ENCODE measurements at places on chromosomes 4 and X.

- DNase-seq, result no peak
Measured at GRCh38 chrX:115233497-115234455, at the start of gene LRCH2. Gene LRCH2 (minus strand): TSS chrX:115234096. CDS start chrX:115234041, 55 bp downstream.

- no peak for DNase-seq
Measured at GRCh38 chr4:150581641-150582051, 305 bp upstream of the MAB21L2 start.

DNA sequence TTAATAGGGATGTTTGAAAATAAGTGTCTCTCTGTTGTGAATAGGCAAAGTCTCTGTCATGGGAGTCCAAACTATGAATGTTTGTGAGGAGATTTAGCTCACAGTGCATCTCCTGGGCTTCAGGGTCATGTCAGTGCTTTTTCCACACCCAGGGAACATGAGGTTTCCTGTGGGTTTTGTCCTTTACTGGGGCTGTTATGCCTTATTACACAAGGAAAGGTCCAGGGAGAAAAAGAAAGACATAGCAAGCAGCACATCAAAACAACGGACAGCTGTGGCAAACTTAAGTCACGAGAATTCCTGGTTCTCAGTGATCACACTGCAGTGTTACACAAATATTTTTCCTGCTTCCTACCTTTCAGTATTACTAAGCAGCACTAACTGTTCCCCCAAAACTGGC is 99.4 kb downstream of the MBNL3 start:
- DNase-seq, result no peak

DNA sequence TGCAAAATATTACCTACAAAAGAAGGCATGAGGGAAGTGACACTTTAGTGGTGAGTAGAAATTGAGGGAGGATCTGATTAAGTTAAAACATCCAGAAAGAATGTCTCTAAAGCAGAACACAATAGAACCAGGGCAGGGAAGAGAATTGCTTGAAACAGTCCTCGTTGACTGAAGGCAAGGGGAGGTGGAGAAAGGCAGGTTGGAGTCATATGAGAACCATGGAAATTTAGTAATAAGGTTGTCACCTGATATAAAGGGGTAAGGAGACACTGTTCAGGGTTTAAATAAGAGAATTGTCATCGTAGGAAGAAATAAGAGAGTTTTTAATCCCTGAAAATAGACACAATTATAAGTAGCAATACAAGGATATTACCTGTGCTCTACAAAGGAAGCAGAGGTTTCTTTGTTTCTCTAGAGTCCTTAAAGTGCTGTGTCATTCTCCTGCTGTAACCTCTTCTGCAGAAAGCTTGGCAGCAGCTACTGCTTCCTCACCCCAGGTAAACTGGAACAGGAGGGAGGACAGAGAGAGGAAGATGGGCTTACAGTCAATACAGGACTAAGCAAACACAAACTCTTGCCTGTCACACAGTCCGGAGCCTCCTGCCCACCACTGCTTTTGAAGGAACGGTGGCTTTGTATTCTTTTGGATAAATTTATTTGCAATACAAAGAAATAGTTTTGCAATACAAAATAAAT is 258.4 kb downstream of the PPARGC1A start:
- no peak for DNase-seq

- DNase-seq, result no peak
Measured at GRCh38 chrX:40855411-40855810, 120.1 kb upstream of the MED14 start.

GRCh38 chr4:80076681-80077080 is 3.7 kb upstream of the ANTXR2 start:
- DNase-seq, result no peak

GRCh38 chrX:77493677-77494553 is 46.7 kb downstream of the FGF16 start:
- no peak for DNase-seq

GRCh38 chr4:143338313-143338712 is 1.6 kb downstream of the GAB1 start:
- DNase-seq, result no peak

GRCh38 chr4:118910221-118910620 is 21.6 kb downstream of the SYNPO2 start:
- DNase-seq, result no peak

- DNase-seq, result no peak
Measured at GRCh38 chr4:39134683-39135306, 47.5 kb upstream of the WDR19 start.

DNA sequence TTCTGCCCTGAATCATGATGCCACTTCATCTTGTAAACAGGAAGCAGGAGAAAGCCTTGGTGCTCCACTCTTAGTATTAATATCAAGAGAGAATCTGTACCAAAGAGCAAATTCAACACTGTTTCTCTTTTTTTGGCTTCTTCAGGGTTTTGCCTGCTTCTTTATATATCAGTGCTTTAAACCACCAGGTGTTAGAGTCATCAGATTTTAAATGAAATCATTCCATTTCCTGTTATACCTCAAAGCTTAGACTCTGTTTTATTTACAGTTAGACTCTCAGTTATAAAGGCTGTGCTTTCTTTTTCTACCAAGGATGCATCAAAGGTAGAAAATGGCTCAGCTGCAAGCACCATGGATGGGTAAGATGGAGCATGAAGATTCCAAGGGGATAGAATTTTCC is 350.9 kb downstream of the CAMK2D start:
- no peak for DNase-seq

DNA sequence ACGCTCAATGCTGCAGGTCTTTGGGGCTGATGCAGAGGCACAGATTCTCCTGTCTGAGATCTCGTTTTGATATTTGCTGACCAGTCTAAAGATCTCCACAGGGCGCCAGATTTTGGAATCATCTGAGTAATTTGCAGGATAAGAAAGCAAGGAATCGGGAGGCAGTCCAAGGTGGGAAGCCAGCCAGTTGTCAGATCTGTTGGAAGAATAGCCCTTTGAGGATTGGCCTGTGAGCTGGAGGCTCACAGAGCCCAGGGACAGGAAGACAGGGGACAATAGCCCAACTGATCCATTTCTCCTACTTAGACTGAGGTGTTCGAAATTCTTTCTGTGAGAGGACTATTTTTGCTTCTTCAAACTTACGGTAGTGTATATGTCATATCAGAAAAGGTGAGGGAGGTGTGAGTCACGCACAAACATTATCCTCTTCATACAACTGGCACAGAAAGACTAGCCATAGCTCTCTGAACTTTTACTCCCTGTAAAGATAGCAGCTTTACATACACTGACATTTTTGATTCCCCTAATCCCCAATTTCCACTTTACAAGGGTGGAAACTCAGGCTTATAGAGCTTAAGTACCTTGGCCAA is 8.8 kb downstream of the DIPK2B start:
- DNase-seq, result no peak

- no peak for DNase-seq
Measured at GRCh38 chr4:134470544-134470943, 269.0 kb upstream of the PABPC4L start.

DNA sequence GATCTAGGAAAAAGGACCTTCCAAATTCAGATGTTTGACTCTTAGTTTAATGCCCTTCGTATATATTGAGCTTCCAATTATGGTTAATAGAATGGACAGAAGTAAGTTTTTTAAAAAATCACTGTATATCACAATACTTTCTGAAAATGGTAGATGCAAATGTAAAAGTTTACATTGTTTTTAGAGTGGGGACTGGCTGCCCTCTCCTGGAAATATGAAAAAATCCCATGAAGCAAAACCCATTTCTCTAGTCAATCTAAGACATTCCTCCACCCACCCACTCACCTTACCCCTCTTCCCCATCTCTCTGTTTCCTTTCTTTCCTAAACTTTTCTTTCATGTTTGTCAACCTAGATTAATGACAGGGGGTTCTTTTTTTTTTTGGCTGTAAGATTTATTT is 134.5 kb downstream of the ARHGAP6 start:
- no peak for DNase-seq

GRCh38 chrX:123905332-123905731 is 45.5 kb downstream of the XIAP start:
- no peak for DNase-seq

- no peak for DNase-seq
Measured at GRCh38 chr4:74583757-74584156, 138.8 kb downstream of the AREG start.

DNA sequence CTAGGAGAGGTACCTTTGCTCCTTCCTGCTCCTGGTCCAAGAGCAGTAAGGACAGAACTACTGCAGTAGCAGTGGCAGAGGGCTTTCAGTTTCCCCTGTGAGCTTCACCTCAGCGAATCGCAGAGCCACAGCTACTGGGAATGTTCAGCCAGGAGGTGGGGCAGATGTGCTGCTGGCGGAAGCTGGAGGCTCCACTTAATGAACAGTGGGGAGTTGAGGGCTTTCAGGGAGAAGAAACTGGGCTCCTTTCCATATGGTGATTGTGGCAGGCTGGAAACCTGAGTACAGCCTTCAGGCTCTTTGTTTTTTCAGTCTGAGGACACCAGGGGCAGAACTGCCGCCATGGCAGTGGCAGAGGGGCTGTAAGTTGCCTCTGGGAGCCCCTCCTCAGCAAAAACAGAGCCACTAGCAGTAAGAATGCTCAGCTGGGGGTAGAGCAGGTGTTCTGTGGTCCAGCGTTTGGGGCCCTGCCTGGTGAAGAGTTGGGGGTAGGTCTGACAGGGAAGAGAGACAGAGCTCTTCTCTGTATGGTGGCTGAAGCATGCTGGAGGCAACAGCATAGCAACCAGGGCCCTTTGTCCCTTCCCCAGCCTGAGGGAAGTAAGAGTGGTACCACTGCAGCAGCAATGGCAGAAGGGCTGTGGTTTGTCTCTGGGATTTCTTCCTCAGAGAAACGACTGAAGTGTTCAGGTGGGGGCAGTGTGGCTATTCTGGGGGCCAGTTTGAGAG is 106.0 kb upstream of the GRXCR1 start:
- DNase-seq, result no peak

DNA sequence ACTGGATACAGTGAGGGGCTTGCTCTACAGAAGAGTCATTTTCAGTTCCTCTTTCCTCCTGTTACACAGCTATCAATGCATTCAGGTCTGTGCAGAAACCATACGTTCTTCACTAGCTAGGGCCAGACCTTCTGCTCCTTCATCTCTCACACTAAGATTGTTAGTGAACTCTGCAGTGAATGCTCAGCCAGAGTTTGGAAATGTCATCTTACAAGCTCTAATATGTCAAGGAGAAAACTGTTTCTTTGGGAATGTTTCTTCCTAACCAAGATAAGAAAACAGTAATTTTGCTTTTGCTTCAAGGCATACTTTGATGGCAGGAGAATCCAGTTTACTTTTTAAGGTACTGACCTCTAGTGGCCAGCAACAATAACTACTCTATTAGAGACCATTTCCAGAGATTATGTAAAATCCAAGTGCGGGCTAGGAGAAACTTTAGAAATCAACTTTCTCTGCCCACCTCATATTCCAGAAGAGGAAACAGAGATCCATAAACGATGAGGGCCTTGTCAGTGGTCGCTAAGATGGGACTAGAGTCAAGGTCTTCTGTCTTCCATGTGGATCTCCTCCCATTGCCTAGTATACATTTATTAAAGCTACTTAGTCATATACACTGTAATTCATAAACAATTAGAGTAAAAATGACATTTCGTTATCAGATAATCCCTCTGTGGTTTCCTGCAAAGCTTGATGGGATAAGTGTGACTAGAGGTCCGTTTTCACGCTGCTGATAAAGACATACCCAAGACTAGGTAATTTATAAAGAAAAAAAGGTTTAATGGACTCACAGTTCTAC is 12.1 kb upstream of the CC2D2A start:
- no peak for DNase-seq

DNA sequence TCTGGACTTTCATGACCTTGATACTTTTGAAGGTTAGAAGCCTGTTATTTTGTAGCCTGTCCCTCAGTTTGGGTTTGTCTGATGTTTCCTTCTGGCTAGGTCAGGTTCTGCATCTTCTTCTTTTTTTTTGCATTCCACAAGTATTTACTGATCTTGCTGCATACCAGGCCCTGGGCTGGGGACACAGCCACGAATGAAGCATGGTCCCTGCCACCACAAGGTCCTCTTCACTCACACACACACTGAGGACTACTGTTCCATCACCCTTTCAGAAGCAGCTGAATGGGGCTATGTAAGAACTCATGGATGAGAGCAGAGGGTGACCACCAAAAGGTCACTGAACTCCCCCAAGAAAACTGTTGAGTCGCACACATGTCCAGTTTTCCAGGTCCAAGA is 39.2 kb downstream of the USP11 start:
- no peak for DNase-seq

DNA sequence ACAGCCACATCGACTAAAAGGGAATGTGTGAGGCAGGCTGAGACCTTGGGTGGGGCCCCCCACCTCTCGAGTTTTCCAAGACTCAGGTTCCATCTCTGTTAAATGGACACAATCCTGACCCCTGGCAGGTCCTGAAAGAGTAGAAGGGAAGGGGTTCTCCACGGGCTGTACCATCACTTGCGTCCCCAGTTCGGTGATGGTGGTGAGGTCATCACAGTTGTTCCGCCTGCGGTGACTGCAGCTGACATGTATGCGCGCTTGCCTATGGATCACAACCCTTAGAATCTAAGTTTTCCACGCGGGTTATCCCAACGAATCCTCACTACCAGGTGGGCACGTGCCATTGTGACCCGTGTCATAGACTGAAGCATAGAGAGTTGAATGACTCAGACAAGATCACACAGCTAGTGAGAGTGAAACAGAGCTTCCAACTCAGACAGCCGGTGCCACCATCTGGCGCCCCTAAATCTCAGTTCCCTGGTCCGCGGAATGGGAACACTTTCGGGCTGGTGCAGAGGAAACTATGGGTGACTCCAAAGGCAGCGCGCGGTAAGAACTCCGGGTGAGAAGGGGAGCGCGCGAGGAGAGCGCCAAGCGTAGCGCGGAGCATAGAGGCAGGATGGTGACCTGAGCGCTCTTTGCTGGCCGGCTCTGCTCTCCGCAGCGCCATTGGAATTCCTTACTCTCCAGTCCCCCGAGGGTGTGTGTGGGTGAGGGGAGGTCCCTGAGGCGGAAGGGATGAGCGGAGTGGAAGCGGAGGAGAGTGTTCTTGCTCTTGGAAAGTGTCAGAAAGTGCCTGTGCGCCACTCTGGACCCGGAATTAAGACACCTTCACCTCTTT is 10.5 kb downstream of the MSX1 start:
- no peak for DNase-seq

GRCh38 chr4:153472122-153473037 is 6.2 kb downstream of the TMEM131L start:
- DNase-seq, result no peak

DNA sequence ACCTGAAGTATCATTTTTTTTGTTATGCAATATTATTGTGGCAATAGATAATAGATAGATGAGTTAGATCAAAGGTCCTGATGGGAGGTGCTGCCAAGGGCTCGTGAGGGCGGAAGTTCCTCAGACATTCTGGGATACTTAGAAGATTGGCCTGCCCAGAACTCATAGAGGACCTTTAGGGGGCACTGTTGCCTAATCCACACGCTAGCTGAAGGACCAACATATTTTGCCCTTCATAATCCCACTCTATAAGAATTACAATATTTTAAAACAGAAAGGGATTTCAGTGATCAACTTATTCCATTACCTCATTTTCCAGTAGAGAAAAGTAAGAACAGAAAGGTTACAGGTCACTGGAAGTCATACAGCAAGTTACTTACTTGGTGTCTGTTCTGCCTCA is 22.9 kb upstream of the COX7B2 start:
- no peak for DNase-seq
